ELR (cell line): ENCODE measurements at places on chromosomes 3 and 15.

GRCh38 chr3:96931119-96931862 lies 116.9 kb downstream of the EPHA6 start:
- DNase-seq: no peak

- DNase-seq: no peak
Measured at GRCh38 chr15:33753012-33753411, 215.3 kb upstream of the CHRM5 start.

GRCh38 chr3:16905704-16906103 lies 20.9 kb downstream of the PLCL2 start:
- no peak for DNase-seq

DNA sequence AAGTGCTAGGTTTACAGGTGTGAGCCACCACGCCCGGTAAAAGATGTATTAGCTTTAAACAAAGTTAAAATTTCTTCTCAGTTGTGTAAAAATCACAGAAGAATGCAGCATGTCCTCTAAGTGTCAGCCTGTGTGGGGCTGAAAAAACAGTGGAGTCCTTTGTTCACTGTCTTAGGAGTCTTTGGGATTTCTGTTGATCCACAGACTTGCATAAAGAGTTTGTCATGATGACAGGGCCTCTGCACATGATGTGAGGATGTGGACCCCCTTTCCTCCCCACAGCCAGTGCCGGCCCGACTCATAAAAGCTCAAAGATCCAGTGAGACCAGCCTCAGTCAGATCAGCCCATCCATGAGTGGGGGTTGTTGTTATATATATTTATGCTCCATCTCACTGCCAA lies 49.0 kb upstream of the GOLGA8J start:
- no peak for DNase-seq

DNA sequence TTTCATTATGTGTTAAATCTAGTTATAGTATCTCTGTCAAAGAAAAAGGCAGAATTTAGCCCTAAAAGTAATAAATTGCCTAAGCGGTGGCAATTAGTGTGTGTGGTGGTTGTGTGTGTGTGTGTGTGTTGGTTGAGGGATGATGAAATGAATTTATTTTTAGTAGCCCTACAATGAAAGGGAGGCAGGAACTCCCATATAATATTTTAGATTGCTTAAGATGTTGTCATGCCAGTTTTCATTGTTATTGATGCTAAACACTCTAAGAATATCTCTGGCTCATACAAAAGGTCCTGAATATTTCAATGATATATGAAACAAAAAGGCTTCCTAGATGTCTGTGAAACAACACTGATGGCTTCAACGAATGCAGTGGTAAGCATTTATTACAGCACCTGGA lies 140.6 kb upstream of the TBC1D5 start:
- no peak for DNase-seq

GRCh38 chr3:10955711-10956453 lies 36.7 kb upstream of the SLC6A1 start:
- no peak for DNase-seq

DNA sequence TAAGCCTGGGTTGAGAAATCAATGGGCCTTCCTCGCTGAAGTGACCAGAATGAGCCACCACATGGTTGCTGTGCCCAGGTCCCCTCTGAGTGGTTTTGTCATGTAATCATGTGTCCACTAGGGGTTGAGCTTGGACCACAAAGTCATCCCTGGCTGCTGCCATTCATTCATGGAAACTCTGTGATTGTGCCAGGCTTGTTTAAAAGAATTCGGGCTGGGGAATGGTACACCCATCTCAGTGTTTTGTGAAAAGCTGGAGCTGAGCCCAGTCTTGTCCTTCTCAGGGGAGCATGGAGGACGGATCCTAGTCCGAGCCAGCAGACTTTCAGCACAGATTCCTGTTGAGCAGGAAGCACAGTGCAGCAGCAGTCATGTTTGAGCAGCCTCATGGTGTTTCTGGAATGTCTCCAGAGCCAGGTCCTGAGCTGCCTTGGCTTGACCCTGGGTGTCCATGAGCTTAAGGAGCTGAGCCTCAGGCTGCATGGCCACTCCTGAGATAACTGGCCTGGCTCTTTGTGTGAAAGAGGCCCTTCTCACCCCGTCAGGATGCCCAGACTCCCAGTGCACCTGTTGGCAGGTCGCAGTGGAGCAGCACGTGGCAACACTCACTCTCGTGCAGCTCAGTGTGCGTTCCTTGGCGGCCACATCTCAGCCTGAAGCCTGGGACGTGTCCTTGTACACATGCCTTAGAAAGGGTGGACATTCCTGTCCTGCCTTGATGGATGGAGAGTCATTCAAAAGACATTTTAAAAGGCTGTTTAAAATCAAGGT lies 260.3 kb upstream of the TPM1 start:
- DNase-seq: peak; percentile 81

- DNase-seq: peak; percentile 90
Measured at GRCh38 chr15:48565560-48566482, 79.7 kb downstream of the FBN1 start.

- no peak for DNase-seq
Measured at GRCh38 chr15:81411969-81412633, 38.1 kb upstream of the TMC3 start.

- no peak for DNase-seq
Measured at GRCh38 chr3:138066383-138066782, 49.0 kb downstream of the DZIP1L start.

DNA sequence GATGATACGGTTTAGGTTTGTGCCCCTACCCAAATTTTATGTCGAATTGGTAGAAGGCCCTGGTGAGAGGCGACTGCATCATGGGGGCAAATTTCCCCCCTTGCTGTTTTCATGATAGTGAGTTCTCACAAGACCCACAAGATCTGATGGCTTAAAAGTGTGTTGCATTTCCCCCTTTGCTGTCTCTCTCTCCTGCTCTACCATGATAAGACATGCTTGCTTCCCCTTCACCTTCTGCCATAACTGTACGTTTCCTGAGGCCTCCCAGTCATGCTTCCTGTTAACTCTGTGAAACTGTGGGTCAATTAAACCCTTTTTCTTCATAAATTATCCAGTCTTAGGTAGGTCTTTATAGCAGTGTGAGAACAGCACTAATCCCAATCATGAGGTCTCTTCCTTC lies 381.2 kb downstream of the RSL24D1 start:
- no peak for DNase-seq

- DNase-seq: peak; percentile 21
Measured at GRCh38 chr15:60635507-60636352, 156.8 kb upstream of the ICE2 start.

DNA sequence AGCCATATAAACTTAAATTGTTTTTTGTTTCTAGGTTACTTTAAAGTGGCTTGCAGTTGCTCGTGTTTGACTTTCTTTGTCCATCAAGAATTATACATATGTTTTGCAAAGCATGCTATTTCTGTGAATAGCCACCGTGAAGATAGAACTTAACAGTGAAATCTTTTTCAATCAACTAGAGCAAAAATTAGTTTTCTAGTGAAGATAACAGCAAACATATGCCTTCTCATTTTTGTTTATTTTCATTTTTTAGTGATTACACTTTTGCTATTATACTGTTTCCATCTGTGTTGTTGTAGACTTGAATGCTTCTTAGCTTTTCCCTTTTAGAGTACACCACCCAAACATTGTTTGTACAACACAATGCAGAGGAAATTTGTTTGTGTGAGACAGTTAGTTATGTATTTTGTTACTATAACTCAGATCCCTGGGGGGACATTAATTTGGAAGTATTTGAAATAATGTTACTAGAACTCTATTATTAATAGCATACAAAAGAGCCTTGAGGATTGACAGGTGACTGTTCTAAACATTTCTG lies 62.8 kb downstream of the CRYBG3 start:
- no peak for DNase-seq

DNA sequence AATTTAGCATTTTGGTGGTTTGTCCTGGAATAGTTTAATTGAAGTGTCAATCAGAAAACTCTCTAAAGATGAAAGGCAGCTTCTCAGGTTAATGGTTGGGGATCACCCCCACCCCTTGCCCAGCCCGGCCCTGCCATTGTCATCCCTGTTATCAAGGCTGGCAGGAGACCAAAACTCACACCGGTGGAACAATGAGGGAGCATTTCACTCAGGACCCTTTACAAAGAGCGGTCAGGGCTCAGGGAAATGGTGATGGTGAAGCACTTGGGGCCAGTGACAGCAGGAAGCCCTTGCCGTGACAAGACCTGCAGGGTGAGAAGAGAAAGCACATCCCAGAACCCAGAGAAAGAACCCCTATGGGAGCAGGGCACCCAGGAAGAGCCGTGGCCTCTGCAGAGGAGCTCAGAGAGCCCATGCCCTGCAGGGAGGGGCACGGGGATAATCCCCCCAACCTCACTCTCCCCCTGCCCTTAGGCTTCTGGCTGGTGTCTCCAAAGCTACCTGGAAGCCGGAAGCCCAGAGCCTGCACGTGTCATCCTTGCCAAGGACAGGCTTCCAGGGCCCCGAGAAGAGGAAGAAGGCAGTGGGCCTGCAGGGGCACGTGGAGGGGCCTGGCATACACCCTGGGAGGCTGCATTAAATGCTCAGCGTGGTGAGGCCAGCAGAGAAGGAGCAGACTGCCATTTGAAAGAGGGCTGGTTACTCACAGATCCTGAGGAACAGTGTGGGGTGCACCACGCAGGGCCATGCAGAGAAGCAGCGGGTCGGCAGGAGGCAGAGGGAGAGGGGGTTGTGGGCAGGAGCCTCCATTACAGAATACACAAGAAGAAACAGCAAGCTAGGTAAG lies 80.6 kb upstream of the PRR20G start:
- no peak for DNase-seq

DNA sequence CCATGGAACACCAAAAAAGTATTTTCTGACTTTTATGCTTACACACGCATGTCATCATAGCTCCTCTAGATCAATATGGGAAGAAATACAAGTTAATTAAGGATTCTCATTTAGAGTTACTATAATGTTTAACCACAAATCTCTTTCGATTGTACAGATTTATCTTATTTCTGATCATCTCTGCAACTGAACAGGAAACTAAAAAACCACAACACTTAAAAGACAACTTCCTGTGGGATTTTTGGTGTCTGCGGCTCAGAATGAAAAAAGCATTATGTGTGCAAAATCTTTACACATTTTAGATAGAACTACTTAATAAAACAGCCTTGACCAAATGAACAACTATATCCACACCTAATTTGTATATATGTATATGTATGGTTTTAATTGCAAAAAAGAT lies 3.0 kb upstream of the TJP1 start:
- DNase-seq: peak; percentile 65

GRCh38 chr15:101070502-101071273 lies 151.5 kb downstream of the LRRK1 start:
- DNase-seq: peak; percentile 88
